ENCODE measurements at places on chromosomes 2 and 18.

DNA sequence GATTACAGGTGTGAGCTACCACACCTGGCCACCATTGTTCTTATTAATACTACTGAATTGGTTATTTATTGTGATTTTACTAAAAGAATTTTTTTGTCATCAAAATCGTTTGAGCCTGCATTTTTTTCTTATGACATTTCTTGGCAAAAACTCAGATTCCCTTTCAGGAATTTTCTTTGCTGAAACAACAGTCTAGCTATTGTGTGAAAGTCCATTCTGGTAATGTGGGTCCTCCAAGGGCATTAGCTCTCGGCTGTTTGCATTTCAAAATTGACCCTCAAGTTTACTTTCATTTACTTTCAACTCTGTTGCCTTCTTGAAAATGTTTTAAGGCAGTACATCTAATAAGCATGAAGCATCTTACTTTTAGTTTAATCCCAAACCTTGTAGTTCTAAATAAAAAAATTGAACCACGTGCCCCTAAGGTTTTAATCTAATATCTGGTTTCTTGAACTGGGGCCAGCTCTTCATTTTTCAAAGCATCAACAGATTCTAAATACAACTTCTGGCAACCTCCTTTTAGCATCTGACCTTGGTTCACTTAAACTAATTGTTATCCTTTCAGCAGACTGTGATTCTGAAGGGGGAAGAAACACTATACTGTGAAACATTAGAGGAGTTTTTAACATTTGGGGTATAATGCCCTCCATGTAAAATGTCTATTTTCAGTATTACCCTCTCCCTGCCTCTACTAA lies 325.2 kb upstream of the RAB12 start:
- DNase-seq, result no peak

DNA sequence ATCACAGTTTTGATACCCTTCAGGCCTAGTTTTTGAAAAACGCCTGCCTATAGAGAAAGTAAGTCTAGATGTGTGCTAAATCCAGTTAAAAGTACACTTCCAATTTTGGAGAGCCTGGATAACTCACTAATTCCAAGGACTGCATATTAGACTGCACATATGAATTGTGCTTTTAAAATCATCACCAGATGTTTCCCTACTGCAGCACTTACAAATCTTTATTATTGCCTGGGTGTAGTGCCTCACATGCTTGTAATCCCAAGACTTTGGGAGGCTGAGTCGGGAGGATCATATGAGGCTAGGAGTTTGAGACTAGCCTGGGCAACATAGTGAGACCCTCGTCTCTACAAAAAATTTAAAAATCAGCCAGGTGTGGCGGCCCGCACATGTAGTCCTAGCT lies 35.9 kb upstream of the HTR2B start:
- DNase-seq, result no peak

GRCh38 chr18:36829362-36830157 lies 633 bp downstream of the KIAA1328 start:
- no peak for DNase-seq

DNA sequence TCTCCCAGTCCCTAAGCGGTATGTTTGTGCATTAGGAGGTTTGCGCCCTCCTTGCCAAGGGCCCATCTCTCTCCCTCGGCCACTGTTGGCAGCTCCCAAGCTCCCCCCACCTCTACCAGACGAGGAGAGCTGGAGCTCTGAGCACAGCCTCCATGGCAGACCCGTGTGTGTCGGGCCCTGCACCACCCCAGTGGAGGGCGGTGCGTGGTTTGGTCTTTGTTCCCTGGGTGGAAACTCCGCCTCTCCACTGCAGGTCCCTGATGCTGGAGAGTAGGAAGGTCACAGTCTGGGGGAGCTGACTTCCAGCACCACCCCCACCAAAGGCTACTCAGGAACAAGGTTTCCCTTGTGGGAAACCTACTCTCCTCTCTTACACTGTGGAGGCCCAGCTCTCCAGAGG lies 162.6 kb upstream of the FHL2 start:
- DNase-seq, result no peak

- DNase-seq, result peak; percentile 21
Observed at GRCh38 chr18:58321986-58322385, 278.0 kb downstream of the NEDD4L start.

DNA sequence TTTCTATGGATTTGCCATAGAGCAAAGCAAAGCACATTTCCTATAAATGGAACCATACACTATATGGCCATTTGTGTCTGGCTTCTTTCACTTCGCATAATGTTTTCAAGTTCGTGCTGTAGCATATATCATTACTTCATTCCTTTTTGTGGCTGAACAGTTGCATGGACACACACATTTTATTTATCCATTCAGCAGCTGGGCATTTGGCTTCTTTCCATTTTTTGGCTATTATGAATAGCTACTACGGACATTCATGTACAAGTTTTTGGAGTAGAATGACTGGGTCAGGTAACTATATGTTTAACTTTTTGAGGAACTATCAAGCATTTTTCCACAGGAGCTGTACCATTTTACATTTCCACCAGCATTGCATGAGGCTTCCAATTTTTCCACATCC lies 10.7 kb upstream of the SELENOI start:
- DNase-seq, result no peak

DNA sequence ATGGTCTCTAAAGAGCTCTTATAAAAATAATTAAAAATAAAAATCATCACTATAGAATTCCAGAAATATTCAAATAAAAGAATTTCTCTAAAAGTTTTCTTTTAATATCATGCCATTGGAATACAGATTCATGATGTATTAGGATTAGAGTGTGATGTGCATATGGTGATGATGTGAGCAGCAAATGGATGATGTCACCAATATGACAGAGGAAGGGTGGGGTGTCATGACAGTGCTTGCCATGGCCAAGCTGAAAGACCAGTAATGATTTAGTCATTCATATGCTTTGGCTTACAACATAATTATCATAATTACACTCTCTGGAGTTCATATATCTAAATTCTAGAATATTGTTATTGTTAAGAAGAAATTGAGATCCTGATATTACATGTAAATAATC lies 27.4 kb upstream of the TTC32 start:
- DNase-seq, result no peak

DNA sequence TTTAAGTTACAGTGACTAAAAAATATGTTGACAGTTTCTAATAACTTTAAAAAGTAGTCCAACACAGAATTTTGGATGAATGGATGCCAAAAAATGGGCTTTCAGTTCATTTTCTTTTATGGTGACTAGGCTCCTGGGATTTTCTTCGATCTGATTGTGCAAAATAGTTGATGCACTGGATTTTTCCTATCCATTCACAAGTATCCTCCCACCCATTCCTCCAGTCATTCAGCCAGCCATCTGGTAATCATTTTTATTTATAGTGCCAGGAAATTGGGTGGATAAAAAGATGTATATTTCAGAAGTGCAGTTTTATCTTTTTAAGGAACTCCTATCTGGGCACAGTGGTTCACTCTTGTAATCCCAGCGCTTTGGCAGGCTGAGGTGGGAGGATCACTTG lies 175.1 kb downstream of the PTPRM start:
- no peak for DNase-seq

GRCh38 chr2:110748489-110748867 lies 16.1 kb downstream of the ACOXL start:
- DNase-seq, result peak; percentile 14

DNA sequence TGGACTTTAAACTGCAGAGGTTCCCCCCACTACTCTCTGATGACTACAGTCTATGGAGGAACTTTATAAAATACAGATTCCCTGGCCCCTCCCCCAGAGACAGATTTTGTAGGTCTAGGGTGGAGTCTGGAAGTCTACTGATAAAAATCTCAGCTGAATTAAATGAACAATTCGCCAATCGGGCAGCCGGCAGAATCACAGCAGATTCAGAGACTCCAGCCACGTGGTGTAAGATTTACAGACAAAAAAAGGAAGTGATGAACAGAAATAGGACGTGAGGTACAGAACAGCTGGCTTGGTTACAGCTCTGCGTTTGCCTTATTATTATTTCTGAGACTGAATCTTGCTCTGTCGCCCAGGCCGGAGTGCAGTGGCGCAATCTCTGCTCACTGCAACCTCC lies 21.4 kb upstream of the MTA3 start:
- DNase-seq, result no peak

DNA sequence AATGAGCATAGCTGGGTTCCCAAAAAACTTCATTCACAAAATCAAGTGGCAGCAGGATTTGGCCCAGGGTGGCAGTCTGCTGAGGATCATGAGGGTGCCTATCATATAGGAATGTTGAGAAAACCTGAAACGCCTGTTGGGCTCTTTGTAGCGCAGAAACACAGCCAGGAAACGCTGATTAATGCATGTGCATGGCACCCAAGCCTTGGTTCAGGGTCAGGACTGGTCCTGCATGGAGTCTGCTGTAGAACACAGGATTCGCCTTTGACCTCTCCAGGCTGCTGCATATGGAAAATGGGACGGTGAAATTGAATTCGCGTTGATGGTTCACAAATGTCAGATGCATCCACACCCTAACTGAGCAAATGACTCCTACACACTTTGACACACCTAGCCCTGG lies 227.9 kb upstream of the COPS8 start:
- no peak for DNase-seq

DNA sequence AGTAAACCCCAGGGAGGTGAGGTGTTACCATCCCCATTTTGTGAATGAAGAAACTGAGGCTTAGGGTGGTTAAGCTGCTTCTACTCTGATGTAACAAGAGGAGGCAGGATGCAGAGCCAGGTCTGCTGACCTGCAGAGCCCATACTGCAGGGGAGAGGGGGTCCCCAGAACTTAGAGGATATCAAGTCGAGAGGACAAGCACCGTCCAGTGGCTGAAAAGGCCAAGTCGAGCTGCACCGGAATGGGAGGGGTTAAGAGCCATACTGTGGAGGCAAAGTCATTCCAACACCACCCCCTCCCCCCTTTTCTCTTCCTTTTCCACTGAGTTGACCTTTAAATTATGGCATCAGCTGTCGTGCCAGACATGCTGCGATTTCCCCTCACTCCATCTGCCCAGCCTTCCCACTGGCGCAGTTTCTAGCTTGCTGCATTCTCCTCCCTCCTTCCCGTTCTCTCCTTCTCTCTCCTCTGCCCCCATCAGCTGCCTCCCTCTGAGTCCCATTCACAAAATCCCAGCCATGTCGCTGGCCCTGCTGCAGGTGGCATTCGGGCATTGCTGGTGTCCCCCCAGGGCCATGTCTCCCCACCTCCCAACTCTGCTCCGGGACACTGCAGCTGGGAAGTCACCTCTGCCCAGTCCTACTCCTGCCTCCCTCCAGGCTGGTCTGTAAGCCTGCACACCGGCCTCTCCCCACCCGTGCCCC lies 346.9 kb downstream of the DYSF start:
- DNase-seq, result no peak

DNA sequence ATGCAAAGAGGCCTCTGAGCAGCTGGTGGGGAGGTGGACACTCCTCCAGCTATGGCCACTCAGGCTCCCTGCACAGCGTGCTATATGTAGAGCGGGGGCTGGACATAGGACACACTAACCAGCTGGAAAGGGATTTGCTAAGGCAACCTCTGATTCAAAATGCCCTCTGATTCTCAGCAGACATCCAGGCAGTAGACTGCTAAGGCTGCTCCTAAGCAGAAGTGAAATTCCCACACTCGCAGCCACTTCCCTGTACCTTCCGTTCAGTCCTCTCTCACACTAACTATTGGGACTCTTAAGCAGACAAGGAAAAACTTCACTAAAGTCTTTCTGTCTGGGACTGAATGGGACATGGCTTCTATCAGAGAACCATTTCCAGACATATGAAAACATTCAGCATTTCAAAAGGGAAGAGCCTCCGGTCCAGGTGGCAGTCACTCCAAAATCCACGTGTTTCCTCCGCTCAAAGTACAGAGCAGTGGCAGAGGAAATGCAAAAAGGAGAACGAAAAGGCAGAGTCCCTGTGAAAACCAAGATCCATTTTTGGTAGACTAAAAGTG lies 265.8 kb downstream of the TTC32 start:
- DNase-seq, result no peak

- DNase-seq, result no peak
Observed at GRCh38 chr2:190791347-190791975, 89.2 kb upstream of the GLS start.

- no peak for DNase-seq
Observed at GRCh38 chr2:44470151-44470550, 108.4 kb downstream of the CAMKMT start.

DNA sequence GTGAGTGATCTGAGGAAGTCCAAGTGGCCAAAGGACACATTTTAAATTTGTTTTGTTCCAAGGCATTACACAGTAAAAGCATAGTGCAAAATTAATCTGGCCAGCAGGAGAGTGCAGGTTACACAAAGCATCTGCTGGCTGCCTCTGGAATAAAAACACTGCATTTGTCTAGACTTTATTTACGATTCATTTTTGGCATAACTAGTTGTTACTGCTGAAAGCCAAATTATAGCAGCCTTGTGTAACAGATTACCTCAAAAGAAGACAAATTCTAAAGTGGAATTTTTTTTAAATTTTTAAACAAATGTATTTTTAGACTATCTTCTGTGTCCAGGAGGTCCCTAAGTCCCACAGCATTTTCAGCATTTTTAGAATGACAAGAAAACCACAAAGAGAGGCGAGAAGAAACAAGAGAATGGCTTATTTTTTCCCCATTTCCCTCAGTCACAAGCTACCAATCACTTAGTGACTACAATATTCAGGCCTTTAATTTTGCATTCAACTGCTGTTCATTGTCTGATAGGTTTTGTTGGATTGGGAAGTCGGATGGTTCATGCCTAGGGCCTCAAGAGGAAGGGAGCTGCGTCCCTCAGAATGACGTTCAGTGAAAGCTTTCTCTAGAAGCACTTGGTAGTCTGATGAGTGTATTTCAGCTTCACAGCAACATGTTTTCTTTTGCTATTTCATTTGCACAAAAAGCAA lies 46.0 kb downstream of the TMEFF2 start:
- no peak for DNase-seq

DNA sequence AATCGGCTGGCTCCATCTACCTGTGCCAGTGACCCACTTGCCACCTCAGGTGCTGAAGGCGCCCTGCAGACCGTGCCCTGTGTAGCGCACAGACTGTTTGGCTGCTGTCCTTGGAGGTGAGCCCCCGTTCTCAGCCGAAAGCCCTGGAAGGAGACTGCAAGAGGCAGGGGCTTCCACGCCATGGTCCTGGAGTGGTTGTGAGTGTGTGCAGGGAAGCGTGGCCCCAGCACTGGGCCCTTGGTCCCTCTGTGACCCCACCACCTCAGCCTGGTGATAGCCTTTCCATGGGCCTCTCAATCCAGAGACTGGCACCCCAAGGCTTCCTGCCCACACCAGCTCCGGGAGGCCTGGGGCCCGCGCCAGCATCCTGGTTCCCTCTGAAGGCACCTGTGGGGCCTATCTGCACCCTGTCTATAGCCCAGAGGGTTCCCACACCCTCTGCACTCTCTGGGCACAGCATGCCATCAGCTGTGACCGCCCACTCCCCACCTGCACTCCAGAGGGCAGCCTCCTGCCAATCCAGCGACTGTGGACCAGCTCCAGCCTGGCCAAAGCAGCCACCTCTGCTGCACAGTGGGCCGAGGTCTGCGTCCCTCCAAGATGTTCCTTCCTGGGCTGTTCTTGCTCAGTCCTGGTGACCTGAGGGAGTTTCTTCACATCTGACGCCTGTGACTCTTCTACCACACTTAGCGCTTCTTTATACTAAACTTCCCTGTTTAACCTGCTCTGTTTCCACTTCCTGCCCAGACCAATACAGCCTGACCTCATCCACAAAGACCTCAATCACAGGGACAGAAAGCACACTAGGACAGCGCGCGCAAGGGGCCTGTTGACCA lies 109.5 kb downstream of the EIPR1 start:
- DNase-seq, result no peak

GRCh38 chr18:10258836-10259474 lies 195.5 kb upstream of the APCDD1 start:
- no peak for DNase-seq

- no peak for DNase-seq
Observed at GRCh38 chr2:9535177-9535576, 20.5 kb downstream of the ADAM17 start.

- DNase-seq, result no peak
Observed at GRCh38 chr2:149902081-149902480, 314.5 kb upstream of the MMADHC start.

All from T-helper 22 cell (primary cell).